Smooth muscle cell of the brain vasculature (primary cell): ENCODE measurements at places on chromosomes 11 and 22.

GRCh38 chr11:11211186-11211585, 141.9 kb downstream of the CSNK2A3 start:
- DNase-seq, result no peak

GRCh38 chr11:70281156-70281609, 10.7 kb downstream of the PPFIA1 start:
- DNase-seq, result peak; percentile 15

DNA sequence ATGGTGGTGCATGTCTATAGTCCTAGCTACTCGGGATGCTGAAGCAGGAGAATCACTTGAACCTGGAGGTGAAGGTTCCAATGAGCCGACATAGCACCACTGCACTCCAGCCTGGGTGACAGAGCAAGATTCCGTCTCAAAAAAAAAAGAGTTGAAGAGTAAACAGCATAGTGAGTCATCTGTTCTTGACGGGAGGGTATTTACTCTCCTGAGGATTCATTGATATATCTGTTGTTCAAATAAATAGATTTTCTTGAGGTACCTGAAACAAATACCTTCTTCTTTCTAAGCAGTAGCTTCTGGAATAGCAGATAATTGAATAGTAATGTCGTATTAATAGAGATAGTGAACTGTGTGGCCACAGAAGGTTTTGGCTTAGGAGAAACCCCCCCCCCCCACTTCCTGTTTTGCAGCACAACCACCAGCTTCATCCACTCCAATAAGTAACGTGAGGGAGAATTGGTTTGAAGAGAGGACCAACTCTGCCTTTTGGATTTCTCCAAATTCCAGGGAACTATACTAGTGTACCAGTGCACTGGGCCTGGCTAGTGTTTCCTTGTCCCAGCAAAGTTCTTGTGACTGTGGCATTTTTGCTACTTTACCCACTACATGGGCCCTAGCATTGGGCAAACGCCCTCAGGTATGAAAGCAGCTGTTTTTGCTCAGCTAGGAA, 90.0 kb downstream of the PRMT3 start:
- DNase-seq, result no peak

DNA sequence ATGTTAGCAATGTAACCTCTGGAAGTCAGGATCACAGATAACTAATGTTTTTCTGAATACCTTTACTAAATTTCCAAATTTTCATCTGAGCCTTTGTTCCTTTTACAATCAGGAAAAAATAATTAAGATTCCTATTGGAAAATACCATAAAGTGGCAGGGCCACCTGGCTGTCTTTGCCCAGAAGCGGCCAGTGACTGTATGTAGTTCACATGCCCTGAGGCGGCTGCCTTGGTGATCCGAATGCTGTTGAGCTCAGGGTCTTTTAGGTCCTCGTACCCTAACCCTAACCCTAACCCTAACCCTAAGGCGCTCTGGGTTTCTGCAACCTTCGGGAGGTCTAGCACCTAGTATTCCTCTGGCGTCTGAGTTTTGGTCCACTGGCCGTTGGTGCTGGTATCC, 8.5 kb upstream of the ARFGAP3 start:
- no peak for DNase-seq

DNA sequence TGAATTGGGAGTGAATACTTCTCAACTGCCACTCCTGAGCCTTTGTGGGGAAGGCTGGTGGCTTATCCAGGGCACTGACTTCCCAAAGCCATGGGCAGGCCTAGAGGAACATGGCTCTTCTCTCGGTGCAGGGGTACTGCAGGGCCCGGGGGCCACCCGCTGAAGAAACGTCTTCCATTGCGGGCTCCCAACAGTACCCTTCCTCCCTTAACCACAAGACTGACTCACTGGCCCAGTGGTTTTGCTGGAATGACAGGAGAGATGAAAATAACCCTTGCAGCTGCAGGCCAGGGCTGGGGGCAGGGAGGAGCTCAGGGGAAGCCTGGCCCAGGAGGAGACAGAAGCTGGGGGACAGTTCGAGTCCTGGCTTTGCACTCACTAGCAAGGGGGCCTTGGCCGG, 13.5 kb downstream of the TXN2 start:
- peak; percentile 86 for DNase-seq

- no peak for DNase-seq
Observed at GRCh38 chr22:44815099-44816070, 63.0 kb downstream of the ARHGAP8 start.

GRCh38 chr11:82082976-82083375, 650.7 kb downstream of the FAM181B start:
- DNase-seq, result no peak

DNA sequence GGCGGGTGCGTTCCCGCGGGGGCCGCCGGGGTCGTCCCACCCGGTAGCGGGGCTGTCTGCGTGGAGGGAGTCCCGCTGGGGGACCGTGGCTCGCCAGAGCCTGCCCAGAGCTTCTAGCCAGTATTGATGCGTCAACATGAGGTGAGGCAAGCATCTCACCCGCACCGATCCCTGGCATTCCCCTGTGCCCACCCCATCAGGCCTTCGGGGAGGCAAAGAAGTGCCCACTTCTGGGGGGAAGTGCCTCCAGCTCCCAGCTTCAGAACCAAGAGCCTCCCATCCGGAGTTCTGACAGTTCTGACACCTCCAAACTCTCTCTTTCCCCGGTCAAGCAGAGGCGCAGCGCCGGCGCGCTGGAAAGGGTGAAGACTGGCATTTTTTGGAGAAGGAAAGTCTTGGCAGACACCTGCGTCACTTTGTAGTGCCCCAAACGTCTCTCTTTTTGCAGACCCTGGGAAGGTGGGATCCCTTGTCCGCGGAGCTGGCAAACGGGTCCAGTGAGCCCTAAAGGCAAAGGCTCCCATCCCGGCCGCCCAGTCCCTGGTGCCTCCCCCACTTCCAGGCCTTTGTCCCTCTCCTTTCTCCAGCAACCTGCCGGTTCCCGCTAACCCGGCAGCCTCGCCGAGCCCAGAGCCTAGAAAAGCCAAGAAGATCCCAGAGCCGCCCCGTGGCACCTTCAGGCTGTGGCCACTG, 3.2 kb upstream of the PAX6 start:
- DNase-seq, result no peak

- DNase-seq, result no peak
Observed at GRCh38 chr11:34784318-34784841, 131.8 kb downstream of the APIP start.

DNA sequence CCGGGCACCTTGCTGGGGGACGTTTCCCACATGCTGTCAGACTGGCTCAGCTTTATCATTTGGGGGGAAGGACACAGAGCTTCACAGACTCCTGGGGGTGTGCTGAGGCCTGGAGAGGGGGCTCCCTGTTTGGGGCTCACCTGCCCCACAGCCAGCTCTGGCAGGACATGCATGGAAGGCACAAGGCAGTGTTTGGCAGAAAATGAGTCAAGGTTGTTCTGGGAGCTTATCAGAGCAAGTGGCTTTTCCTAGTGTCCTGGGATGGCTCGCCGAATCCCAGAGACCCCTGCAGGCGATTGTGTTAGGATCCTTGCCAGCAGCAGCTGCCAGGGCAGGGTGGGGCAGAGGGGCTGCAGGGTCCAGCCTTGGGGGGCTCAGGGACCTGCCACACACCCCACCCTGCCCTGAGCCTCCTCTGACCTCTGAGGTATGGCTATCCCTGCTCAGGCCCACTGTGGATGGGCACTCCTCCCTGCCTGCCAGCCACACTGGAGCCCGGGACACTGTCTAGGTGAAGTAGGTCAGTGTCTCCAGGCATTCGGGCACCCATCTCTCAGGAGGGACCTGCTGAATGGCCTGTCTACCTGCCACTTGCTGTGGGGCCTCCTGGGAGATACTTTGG, 1323.0 kb downstream of the BRD1 start:
- no peak for DNase-seq

DNA sequence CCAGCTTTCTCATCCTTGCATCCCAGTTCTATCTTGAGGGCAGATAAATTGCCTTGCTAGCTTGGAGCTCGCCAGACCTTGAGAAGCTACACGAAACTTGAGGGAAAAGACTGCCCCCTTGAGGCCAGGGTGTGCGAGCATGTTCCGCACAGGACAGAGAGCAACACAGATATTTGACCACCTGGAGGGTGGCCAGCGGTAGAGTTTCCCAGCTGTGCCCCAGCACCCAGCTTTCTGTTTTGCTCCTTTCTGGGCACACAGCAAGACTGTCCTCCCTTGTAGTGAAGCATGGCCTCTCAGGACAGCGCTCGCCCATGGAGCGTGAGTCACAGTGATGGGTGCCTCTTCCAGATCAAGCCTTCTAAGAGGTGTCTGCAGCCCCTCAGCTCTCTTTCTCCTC, 23.5 kb downstream of the SPATA19 start:
- no peak for DNase-seq

DNA sequence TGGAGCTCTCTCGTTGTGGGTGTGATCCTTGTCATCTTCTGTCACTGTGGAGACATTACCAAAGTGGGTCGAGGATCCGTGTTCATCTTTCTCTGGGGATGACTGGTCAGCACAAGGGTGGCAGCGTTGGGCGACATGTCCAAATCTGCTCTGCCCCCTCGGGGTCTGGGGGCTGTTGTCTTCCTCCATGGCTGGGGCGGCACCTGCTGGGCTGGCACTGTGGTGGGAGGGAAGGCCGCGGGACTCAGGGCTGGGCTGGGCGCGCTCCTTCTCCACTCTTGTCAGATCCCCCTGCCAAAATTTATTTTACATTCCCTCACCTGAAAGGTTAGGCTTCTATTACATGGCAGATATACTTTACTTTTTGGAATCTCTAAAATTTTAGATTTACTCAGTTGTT, 96.4 kb downstream of the UVRAG start:
- no peak for DNase-seq

DNA sequence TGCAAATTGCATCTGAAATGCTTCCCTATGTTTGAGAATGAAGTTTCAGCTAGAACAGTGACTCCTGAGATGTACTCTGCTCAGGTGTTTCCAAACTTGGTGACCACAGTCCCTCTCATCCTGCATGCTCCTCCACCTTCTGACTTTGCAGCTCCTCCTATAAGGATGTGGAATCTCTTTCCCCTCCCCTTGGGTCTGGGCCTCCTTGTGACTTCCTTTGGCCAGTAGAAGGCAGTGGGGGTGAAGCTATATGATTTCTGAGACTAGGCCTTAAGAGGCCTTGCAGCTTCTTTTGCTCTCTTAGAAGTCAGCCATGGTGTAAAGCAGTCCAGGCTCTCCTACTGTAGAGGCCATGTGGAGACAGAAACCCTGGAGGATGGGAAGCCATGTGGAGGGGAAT, 50.7 kb downstream of the CSF2RB start:
- DNase-seq, result no peak

DNA sequence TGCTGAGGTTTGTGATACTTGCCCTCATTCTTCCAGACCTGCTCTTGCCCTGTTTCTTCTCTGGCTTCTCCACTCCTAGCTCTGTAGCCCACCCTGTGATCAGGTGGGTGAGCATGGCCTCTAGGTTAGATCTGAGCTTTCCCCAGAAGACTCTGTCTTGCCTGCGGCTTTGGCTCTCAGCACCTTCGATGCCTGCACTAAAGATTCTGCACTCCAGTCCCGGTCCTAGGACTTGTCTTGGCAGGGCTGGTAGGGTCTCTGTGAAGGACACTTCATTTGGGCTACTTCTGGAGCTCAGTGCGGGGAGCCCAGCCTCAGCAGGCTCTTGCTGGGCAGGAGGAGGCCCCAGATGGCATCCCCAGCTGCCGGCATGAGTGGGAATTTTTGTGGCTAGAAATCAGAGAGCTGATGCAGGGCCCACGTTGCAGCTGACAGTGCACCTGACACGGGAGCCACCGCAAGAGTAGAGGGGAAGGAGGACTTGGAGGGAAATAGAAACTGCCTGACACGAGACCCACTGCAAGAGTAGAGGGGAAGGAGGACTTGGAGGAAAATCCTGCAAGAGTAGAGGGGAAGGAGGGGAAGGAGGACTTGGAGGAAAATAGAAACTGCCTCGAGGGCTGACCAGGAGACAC, 226.9 kb upstream of the B3GAT1 start:
- no peak for DNase-seq

DNA sequence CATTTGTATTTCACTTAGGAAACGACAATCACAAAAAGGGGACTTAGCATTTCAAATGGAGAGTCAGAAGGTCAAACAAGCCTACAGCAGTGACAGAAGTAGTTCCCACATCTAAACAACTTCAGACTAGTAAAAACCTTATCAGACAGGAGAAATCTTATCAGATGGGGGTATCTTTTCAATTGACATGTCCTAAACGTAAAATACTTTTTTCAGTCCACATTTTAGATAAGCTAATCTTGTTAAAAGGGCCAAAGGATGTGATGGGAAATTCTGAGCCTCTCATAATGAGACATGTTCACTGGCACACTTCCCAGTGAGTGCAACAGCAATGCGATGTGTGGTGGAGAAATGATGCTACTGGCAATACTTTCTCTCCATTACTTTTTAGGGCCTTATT, 2.4 kb downstream of the MAPK1 start:
- DNase-seq, result no peak

- no peak for DNase-seq
Observed at GRCh38 chr11:113376156-113376555, 11.4 kb upstream of the ANKK1 start.

DNA sequence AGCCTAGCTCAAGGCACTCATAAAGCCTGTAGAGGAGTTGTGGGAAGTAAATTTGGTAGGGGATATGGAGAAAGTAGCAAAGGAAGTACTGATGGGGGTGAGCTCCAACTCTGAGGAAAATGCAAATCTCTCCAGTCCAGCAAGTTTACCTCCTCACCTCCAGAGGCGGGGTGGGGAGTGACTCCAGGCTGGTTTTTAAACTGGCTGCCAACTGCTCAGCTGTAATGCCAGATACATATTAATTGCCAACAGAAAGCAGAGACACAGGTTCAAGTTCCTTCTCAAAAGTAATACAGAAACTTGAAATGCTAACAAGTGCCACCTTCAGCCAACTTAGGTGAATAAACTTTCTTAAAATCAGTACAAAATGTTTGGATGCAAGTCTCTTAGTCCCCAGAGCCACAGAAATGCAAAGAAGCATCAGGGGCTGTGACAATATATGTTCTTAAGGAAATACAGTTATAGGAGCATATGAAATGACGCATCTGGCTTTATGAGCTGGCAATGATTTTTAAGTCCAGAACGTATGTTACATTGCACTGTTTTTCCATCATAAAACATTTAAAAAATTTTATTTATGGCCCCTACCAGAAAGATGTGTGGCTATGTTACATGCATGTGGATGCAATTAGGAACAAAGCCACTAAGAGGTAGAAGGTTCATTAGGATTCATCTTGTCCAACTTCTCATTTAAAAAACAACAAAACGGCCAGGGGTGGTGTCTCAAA, 436.4 kb upstream of the CCDC90B start:
- no peak for DNase-seq

DNA sequence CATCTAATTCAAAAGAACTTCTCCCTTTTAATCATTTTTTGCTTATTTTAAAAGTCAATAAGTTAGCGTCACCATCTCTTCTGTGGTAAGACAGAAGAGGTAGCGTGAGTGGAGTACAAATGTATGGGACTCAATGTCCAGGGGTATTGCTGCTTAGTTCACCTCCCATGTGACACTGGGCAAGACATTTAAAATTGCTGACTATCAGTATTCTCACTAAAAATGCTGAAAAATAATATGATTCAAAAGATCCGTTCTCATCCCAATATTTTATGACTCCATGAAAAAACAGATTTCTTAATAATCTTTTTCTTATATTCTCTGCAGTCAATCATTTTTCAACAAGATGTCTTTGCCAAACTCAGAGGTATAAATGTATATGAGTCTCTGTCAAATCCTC, 68.1 kb upstream of the LRRC4C start:
- DNase-seq, result no peak

GRCh38 chr11:27088353-27088752, 47.7 kb downstream of the BBOX1 start:
- no peak for DNase-seq
